ENCODE measurements at places on chromosomes 12 and 14.

DNA sequence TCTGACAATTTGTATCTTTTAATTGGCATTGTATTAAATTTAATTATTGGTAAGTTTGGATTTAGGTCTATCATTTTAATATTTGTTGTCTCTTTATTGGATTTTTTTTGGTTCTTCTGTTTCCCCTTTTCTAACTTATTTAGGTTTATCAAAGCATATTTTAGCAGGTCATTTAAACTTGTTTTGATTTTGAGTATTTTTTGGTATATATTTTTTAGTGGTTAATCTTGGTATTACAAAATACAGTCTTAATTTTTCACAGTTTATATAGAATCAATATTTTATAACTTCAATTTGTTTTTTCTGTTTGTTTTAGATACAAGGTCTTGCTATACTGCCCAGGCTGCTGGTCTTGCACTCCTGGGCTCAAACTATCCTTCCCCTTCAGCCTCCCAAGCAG is 15.5 kb upstream of the ADGRD1 start:
- no peak for DNase-seq

DNA sequence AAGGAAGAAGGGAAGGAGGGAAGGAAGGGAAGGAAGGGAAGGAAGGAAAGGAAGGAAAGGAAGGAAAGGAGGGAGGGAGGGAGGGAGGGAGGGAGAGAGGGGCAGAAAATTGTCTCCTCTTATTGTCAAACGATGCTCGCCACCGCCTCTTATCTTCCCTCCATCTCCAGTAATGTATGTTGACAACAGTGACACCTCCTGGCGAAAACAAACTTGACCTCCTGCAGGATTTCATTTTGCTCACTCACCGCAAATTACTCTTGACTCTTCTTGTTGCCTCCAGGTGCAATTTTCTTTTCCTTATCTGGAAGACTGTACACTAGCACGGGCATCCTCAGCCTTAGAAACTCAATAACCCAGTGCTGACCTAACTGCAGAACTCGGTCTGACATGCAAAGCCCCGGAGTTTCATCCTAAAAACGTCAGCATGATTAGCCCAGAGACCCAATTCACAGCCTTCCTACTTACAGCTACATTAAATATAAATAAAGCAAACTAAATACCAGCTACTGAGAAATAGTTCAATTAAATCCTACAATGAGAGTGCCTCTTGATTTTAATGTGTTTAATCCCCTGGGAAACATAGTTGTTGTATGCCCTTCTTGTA is 512.4 kb upstream of the TMPO start:
- DNase-seq, result no peak

DNA sequence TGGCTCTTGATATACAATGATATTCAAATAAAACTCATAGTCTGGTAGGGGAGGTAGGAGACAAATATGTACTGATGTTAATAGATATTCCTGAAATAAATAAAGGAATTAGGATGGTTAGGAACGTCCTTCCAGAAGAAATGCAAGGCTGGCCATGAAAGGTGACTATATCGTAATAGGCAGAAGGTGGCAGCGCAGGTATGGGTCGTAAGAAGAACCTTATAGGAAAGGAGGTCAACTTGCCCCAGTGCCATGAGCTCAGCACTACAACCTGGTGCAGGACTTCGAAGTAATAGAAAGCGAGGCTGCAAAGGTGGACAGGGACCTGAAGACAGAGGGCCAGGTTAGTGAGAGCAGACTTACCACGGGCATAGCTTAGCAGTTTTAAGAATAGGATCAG is 55.3 kb upstream of the FGD4 start:
- no peak for DNase-seq

GRCh38 chr12:42981379-42981778 is 391.8 kb upstream of the PRICKLE1 start:
- no peak for DNase-seq

DNA sequence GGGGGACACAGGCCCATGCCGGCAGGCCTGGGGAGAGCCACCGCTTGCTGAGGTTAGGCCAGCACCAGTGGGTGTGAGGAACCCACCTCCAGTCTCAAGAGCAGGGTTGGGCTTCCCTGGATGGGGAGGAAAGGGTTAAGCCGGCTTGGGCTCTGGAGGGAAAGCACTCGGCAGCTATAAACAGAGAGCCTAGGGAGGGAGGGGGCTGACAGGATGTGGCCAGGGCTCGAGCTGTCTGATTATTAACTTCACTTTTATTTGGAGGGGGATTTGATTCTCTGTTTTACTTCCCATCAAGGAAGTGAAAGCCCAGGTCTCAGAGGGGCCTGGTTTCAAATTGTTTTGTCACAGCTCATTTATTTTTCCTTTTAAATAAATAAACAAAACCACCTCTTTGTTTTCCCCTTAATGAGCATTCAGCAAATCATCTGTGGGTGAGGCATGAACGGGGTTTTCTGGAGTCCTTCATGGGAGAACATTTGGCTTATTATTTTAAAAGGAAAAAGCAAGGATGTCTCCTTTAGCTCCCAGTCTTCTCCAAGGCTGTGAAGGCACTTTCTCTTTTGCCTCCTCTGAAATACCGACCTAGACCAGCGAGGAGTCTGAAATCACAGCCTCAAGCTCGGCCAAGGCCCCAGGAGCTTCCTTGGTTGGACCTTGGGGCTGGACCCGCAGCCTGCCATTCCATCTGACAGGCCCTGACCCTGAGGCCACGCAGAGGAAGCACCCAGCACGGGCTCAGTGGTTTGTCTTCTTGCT is 21.9 kb upstream of the ZFP36L1 start:
- DNase-seq, result no peak

Measured in HS-5 (cell line).